ENCODE measurements at places on chromosomes 6 and 20.

DNA sequence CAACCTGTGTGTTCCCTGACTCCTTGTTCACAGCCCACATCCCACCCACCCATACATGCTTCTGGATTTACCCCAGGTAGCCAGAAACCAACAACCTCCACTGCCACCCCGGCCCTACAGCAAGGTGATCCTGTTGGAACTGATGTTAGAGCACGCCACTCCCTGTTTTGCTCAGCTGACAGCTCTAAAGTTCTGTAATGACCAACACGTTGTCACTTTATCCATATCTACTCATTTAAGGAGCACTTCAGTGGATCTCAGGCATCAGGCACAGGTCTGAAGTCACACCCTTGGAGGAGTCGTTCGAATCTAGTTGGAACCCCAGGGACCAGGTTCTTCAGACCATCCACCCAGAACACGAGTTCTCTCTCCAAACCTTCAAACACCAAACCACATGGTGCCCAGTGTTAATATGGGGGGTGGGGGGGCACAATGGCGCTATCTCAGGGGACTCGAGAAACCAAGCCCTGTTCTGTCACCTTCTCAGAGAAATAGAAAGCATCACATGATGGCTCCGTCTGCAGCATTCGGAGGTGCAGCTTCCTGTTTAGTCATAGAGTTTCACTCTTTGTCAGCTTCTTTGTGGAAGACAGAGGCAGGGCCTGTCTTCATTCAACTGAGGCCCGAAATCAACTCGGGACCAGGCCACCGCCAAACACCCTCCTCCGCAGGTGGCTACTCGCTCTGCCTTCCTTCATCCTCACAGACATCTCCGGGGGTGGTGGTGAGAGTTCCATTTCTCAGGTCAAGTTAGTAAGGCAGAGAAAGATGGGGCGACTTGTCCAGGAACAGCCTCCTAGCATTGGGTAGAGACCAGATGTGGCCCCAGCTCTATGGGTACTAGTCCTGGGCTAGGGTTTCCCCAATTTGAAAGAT, 142.2 kb downstream of the NFATC2 start:
- no peak for DNase-seq

- DNase-seq = peak; percentile 80
These were observed 3.7 kb downstream of the PRSS16 start for GRCh38 chr6:27251112-27251605.

DNA sequence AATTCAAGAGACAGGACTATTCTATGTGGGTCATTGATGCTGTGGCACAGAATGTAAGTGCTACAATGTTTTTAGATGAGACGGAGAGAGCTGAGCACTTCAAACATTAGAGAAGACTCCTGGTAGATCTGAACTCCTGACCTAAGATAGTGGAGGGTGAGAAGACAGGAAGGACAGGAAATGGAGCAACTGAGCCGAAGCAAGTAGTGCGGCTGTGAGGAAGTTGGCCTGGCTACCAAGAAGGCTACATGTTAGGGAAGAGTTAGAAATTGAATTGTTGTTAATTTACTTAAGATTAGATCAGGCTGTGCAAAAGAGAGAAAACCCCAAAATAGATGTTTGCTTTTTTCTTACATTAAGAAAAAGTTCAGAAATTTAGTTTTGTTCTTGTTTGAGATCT, 14.4 kb upstream of the MLIP start:
- DNase-seq = no peak

DNA sequence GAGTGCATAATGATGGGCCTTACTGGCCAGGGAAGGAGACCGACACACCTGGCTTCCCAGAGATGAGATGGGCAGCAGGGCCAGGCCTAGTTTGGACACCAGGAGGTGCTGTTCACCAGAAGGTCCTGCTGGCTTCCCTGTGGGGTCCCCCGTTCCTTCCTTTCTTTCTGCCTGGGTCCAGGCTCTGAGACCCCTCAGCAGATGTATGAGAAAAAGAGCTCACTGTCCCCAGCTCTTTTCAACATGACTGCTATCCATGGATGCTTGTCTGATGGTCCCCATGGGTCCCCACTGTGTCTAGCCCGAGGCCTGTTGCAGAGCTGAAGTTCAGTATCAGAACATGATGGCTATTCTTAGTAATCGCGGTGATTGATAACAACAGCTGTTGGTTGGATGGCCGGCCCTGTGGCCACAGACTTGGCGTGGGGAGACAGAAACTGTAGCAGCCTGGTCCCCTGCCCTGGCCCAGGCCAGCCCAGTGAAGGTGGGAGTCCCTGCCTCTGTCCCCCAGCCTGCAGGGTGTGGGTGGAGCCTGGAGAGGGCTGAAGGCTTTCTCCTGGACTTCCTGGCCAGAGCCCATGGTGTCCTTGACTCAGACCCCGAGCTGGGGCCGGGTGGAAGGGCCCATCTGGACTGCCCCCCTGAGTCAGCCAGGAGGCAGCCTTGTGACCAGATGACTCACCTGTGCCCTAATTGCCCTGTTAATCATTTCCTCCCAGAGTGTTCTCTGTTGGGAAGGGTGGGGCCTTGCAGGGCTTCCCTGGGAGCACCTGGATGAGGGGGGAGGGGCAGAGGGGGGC, 9.9 kb upstream of the BAK1 start:
- no peak for DNase-seq

GRCh38 chr20:59452856-59453255, 151.5 kb upstream of the PHACTR3 start:
- DNase-seq = no peak

DNA sequence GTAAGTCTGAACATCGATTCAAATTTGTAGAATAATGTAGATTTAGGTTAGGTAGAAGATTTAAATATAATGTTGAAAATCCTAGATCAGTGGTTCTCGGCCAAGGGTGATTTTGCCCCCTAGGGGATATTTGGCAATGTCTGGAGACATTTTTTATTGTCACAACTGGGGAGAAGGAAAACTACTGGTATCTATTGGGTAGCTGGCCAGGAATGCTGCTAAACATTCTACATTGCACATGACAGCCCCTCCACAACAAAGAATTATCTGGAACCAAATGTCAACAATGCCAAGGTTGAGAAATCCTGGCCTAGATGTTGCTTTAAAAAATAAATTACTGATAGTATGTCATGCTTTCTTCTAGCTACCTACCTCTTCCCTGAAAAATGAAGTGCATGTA, 76.1 kb downstream of the HIVEP2 start:
- no peak for DNase-seq

DNA sequence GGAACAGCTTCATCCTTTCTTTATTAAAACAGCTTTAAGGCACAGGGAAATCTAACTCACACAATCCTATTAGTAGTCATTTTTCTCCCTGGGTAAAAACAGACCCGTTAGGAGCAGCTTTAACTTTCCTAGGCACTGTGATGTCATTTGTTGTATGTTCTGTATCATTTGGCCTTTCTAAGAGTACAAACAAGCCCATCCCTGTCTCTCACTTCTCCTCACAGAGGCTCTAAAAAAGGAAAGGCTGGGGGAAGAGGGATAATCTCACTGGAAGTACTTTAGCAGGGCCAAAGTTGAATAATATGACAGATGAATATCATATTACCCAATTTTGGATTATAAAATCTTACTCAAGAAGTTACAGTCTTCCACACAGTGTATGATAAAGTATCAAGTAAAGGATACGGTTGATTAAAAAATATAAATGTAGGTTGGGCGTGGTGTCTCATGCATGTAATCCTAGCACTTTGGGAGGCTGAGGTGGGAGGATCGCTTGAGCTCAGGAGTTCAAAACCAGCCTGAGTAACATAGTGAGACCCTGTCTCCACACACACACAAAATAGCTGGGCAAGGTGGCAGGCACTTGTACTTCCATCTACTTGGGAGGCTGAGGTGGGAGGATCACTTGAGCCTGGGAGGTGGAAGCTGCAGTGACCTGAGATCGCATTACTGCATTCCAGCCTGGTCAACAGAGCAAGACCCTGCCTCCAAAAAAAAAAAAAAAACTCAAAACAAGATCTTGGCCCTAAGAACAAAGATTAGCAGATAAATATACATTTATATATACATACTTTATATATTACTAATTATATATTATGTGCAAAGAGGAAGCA, 7.9 kb downstream of the NUDT3 start:
- no peak for DNase-seq

DNA sequence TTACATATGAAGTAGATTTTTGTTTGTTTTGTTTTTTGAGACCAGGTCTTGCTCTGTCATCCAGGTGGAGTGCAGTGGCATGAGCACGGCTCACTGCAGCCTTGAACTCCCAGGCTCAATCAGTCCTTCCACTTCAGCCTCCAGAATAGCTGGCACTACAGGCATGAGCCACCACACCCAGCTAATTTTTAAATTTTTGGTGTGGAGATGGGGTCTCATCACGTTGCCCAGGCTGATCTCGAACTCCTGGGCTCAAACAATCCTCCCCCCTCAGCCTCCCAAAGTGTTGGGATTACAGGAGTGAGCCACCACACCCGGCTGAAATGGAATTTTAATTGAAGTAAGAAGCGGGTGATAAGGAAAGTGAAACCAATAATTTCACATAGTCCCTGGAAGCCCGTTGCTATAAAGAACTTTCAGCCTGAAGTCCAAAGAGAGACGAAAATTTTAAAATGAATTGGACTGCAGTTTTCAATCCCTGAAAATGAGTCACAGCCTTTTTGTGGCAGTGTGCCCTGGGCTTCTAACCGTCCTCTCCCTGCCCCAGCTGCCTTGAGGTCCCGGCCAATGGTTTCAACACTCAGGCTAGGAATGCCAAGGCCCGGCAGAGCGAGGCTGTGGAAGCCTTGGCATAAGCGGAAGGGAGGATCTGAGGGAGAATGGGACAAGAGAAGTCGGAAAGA, 757 bp downstream of the RAET1E start:
- DNase-seq = no peak

DNA sequence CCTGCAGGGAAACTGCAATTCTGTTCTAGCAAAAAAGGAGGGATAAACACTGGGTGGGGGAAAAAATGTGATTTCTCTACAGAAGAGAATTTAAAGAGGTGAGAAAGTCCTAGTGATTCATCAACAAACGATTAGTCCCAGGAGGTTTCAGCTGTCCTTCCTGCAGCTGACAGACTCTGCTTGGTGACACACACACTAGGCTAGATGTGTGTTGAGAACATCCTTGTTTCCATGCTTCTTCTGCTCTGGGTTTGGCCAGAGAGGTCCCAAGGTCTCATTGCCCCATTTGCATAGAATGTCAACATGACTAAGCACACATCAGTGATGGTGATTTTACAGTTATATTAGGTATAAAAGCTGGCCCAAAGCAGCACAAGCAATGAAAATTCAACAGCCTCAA, 258.3 kb downstream of the NFATC2 start:
- DNase-seq = no peak

DNA sequence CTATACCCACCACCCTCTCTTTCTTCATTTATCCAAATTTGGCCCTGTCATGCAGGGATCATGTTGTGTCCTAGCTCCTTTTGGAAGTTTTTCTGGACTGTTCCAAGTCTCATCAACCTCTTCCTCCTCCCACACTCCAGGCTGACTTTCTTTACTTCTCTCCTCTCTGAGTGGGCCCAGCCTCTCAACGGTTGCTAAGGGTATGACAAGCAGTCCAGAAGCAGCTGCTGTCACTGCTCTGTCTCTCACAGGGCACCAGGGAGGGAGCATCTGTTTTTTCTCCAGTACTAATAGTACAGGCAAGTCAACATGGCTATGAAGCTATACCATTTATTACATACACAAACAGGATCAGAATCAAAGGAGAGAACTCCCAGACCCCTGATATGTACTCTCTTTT, 8.2 kb downstream of the NT5DC1 start:
- no peak for DNase-seq

DNA sequence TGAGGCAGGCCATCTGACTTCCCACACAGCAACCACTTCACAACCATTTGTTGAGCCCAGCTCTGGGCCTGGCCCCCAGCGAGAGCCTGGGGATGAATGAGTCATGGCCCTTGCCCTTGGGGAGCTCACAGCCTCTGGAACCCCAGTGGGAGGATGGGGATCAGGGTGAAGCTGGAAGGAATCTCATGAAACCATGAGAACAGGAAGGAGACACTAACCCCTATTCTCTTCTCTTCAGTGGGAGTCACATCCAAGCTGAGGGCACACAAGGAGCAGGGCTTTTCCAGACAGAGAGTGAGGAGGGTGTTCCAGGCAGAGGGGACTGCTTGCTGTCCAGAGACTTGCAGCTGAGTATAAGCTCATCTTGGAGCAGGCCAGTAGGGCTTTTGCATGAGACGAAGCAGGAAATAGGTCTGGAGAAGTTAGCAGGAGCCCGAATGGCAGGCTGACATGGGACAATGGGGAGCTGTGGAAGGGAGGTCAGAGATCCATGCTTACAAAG, 7.5 kb downstream of the FOXS1 start:
- DNase-seq = no peak

GRCh38 chr6:85348643-85349042, 101.2 kb upstream of the NT5E start:
- DNase-seq = no peak

- no peak for DNase-seq
These were observed 27.1 kb downstream of the DAAM2 start for GRCh38 chr6:39819228-39819627.

GRCh38 chr20:11522366-11522741, 395.3 kb upstream of the BTBD3 start:
- no peak for DNase-seq

- DNase-seq = no peak
These were observed 5.3 kb upstream of the TASP1 start for GRCh38 chr20:13644010-13644409.

GRCh38 chr6:148779142-148779562, 32.3 kb downstream of the UST start:
- no peak for DNase-seq

DNA sequence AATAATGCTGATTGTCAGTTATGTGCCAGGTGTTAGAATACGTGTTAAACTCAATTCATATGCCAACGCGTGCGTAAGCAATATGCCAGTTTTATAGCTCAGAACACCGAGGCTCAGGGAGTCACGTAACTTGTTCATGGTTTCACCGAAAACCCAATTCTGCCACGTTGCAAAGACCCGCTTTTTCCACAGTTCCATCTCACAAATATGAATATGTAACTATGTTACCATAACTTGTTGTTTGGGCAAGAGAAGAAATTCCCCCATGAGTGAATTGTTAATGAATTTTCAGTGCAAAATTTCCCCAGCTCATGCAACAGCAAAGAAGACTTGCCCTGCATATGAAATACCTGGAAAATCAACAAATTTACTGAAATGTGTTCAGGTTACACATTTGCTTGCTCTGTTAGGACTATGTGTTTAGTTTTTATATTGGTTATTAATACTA, 30.1 kb downstream of the SF3B5 start:
- DNase-seq = no peak

DNA sequence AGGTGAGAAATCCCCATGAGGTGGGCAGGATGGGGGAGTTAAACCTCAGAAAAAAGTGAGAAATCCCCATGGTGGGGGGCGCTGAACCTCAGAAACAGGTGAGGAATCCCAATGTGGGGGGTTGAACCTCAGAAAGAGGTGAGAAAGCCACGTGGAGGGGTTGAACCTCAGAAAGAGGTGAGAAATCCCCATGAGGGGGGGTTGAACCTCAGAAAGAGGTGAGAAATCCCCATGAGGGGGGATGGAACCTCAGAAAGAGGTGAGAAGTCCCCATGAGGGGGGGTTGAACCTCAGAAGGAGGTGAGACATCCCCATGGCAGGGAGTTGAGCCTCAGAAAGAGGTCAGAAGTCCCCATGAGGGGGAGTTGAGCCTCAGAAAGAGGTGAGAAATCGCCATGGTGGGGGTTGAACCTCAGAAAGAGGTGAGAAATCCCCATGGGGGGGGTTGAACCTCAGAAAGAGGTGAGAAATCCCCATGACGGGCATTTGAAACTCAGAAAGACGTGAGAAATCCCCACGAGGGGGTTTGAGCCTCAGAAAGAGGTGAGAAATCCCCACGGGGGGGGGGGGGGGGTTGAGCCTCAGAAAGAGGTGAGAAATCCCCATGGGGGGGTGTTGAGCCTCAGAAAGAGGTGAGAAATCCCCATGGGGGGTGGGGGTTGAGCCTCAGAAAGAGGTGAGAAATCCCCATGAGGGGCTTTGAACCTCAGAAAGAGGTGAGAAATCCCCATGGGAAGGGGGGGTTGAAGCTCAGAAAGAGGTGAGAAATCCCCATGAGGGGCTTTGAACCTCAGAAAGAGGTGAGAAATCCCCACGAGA, 14.3 kb upstream of the GOPC start:
- no peak for DNase-seq

Data from cerebellar nuclear complex (tissue), 1 donor.